ENCODE measurements at places on chromosomes 13 and 19. TPM values are rescaled to one million over a fixed set of nuclear protein-coding genes. Genes with fewer than 3 reads are reported as not detected.
A peak's percentile ranks its signal among the peaks of the same experiment; 100 is the strongest.

- no peak for DNase-seq
Observed at GRCh38 chr13:29239653-29240525, 355.6 kb downstream of the SLC7A1 start.

DNA sequence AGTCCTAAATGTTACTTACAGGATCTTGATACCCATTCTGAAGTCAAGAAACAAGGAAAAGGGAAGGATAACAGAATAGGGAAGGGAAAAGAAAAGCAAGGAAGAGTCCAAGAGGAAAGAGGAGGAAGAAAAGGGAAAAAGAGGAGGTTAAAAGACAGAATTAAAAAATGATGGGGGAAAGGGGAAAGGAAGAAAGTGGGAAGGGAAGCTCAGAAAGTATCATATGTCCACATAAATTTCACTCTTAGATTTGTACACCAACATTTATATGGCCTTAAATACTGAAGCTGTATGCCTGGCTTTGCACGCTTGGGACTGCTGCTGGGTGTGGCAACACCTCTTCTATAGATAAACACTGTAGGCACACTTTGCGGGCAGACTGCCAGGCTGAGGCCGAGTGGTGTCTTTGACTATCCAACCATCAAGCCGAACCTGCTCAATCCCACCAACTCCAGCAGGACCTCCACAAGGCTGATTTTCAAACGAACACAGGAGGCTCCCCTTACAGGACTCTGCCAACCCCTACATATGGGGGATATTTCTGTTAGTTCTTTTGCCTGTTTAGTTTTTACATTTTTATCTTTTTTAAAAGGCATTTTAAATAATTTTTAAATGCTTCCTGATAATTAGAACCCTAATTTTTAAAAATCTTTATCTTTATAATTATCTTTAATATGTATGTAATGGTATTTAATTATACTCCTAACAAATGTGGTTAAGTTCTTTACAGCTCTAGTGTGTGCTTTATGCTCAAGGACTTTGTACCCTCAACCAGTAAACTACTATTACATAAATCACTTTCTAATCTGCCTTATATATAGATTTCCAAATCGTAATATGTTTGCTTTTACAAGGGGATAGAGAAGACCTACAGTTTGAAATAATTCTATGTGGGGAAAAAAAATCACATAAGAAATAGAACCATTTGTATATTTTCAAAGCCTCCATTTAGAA, 154.2 kb downstream of the DIAPH3 start:
- DNase-seq: no peak

ZNF491 gene
- 1.8 TPM for total RNA-seq

TNNT1 gene
- not detected for total RNA-seq

WDR88 gene
- total RNA-seq: not detected

HIF3A gene
- not detected for total RNA-seq

DNA sequence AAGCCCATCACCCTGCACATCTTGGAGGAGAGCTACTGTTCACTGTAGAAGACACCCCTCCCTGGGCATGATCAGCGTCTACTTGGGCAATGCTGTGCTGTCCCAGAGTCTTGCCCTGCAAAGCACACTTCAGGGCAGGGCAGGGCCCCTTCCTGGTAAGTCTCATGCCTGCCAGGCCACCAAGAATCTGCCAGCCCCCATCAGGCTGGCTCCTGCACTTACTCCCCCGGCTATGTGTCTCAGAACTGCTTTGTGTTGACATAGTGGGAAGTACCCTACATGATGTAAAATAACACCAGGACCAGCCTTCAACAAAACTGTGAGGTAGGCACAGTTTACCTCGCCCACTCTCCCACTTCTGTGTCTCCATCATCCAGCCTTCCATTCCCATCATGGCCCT, 27.8 kb upstream of the ATP12A start:
- DNase-seq: no peak

PGLYRP2 gene
- total RNA-seq: not detected

GRCh38 chr13:22298530-22298929, 627.7 kb downstream of the FGF9 start:
- DNase-seq: no peak

DNA sequence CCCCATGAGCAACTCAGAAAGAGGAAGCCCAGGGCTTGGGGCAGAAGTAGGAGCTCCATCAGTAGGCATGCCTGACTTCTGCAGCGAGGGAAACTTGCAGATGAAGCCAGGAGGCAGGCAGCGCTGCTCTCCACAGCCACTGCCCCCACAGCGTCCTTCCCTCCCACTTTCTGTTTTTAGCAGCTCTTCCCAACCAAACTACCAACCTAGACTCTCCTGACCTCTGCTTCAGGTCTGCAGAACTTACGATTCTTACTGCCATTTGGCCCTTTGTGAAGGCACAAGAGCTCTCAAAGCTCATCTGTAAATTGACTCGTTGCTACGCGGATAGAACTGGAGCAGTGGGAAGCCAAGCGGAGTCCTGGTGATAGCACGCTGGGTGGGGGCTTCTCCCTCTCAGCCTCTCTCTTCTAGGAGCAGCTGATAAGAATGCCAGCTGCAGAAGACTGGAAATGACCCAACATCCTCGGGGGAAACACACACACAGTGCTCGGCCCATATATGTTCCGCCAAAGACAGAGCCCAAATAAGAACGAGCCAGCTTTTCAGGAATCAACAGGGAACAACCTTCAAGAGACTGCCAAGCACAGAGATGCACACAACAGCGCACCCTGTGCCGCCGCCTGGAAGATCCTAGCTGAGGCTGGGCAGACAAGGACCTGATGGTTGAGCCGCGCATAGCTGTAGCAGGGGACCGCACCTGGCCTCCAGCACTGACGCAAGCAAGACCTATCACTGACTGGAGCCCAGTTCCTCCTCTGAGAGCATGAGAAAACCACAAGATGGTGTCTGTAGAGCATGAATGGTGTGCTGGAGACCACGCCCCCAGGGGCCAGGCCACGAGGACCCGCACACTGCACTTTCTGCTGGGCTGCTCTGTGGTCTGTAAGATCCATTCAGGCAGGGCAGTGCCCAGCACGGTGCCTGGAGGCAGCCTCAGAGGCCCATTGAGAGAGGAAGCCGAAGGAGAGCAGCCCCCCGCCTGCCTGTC, 15.9 kb upstream of the SLC35E1 start:
- peak; percentile 77 for DNase-seq

GRCh38 chr13:34647379-34648150, 294.5 kb upstream of the NBEA start:
- no peak for DNase-seq

- DNase-seq: no peak
Observed at GRCh38 chr13:67139551-67139950, 90.6 kb downstream of the PCDH9 start.

GRCh38 chr19:10268071-10268470, 2.8 kb upstream of the ICAM1 start:
- no peak for DNase-seq

DNA sequence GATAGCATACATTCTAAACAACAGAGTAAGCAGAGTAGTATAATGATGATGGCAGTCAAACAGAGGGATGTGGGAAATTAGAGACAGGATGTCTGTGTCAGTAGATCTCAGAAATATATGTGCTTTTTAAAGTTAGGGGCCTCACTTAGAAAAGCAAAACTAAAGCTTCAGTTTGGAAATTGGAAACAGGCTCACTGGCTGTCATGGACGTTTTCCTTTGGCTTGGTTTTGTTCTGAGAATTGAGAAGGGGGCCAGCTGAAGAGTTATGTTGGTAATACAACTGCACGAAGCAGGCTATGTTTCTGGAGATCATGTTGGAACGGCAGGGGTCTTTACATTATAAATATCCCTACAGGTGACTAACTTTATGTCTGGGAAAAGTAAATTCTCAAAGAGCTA, 261.3 kb downstream of the LMO7 start:
- DNase-seq: no peak

DNA sequence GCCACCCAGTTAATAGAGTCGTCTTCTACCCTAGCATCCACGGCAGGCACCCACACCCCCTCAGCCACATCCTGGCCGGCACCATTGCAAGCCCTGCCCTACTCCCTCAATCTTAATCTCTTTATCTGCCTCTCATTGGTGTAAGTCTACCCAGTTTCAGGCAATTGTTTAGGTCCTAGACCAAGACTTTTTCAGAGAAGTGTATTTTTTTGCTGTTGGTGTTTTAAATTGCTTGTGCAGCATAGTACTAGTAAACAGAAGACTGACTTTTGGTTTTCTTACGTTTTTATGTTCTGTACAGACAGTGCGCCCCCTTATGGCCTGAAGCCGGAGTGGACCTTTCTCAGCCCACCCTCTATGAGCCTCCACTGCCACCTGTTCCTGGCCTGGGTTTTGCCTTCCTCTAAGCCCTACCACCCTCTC, 2.3 kb upstream of the LCP1 start:
- DNase-seq: peak; percentile 89

GRCh38 chr13:32472194-32472621, 44.3 kb upstream of the N4BP2L1 start:
- DNase-seq: no peak

DNA sequence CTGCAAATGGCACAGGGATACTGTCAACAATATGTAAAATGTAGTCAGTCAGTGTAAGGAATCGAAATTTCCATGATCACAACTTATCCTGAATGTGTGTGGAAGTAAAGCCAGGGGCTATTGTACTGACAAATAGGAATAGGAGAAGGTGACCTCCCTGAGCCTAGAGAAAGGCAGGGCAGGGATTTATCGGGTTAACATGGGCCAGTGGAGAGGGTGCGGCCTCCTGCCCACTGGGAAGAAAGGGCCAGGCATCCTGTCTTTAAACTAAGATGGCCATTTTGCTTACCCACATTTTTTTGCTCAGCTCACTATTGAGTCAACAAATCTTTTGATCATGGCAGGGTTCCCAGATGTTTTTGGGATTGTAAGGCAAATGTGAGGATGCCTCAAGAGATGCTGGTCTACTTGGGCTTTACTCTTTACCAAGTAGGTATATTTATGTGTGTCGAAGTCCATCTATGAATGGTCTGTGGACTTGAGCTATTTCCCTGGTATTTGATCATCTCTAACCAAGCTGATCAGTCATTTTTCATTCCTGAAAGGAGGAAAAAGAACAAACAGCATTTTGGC, 116.6 kb upstream of the RNF113B start:
- DNase-seq: no peak

- no peak for DNase-seq
Observed at GRCh38 chr13:90427322-90428272, 919.9 kb upstream of the MIR17HG start.

ATP4B gene
- total RNA-seq: not detected

DNA sequence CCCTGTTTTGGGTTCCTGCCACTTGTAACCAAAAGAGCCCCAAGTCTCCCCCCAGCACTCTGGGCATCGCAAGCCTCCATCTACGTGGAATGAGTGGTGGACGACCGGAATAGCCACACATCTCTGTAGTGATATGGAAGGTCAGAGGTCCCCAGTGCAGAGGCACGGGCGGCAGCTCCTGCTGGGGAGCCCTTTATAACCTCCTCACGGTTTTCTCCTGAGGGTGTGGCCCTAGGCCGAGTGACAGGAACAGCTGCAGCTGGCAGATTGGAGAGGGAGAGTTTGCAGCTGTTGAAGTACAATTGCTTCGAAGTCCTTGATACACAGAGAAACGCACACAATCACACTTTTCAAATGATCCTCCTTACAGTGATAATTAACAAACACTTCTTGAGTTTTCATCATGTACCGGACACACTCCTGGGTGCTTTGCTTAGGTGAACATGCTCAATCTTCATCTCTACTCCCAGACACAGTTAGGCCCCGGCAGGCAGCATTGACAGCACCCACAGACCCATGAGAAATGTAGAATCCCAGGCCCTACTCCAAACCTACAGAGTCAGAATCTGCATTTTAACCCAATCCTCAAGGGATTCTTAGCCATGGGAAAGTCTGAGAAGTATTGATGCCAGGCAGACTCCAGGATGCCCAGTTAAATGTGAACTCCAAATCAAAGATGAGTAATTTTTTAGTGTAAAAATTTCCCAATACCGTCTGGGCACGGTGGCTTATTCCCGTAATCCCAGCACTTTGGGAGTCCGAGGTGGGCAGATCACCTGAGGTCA, 4.9 kb upstream of the ZNF787 start:
- no peak for DNase-seq

SCGB2B2 gene
- total RNA-seq: 0.42 TPM

- DNase-seq: no peak
Observed at GRCh38 chr19:39677961-39678889, 22.5 kb downstream of the LGALS16 start.

- DNase-seq: no peak
Observed at GRCh38 chr13:98274921-98275487, 97.9 kb upstream of the RNF113B start.

SLC17A7 gene
- total RNA-seq: not detected
